Hematopoietic multipotent progenitor cell (in vitro differentiated cells): ENCODE measurements at places on chromosomes 2 and 18. TPM values are rescaled to one million over a fixed set of nuclear protein-coding genes. Genes with fewer than 3 reads are reported as not detected.

TRABD2A gene
- total RNA-seq: 0.27 TPM

EIF2AK2 gene
- 20.7 TPM for total RNA-seq

GTF2A1L gene
- not detected for total RNA-seq

CKAP2L gene
- total RNA-seq: 0.81 TPM

CHPF gene
- 10.2 TPM for total RNA-seq

TMEM150A gene
- total RNA-seq: 21.5 TPM

HOXD9 gene
- total RNA-seq: not detected
